ENCODE measurements at places on chromosomes 3 and 15. TPM values are rescaled to one million over a fixed set of nuclear protein-coding genes. Genes with fewer than 3 reads are reported as not detected.

DNA sequence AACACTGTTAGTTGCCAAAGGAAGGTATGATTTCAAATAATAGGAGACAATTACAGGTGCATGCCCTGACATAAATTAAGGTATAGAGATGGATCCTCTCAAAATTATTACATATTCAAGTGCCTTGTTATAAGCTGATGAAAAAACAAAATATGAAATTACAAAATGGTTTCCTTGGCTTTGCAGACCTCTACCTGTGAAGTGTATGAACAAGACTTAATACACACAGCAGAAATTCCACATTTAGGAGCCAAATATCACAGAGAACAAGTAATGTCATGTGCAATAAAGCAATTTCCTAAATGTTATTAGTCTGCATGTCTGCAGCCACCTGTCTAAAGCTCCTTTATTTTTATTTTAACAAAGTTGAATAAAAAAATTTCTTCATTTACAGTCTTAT lies 151.5 kb downstream of the ALCAM start:
- no peak for DNase-seq

GRCh38 chr3:32128936-32129335 lies 22.5 kb downstream of the GPD1L start:
- no peak for DNase-seq

The PLA2G4B gene
- under 0.01 TPM for total RNA-seq

The WDR49 gene
- total RNA-seq = not detected

Data from IMR-90 (cell line).